ENCODE measurements at places on chromosomes 5 and 9.

DNA sequence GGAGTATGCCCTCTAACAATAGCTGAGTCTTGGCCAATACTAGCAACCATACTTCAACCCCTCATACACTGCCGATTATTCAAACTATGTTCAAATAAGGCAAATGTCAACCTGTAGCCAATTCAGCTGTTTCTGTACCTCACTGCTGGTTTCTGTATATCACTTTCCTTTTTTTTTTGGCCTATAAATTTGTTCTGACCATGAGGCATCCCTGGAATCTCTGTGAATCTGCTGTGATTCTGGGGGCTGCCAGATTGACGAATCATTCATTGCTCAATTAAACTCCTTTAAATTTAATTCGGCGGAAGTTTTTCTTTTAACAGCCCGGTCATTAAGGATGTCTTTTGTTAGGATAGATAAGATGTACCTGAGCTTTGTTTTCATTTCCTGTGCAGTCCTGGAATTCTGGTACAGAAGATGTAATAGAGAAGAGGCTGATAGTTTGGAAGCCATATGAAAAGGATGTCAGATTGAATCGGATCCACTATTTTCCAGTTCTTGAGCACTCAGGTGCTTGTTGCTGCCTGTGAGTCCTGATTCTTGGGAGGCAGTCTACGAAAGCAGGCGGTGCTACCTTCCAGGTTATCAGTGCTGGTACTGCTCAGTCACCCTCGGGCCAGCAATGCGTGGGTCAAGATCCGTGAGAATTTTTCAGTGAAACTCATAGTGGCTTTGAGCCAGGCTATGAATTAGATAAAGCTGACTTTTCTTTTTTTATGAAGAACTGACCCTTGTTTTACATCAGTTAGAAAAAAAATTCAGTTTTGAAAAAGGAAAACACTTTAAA, 106.2 kb upstream of the TUT7 start:
- peak; percentile 35 for DNase-seq

- DNase-seq = no peak
Observed at GRCh38 chr5:37664551-37664950, 175.3 kb downstream of the GDNF start.

- no peak for DNase-seq
Observed at GRCh38 chr5:152477536-152477935, 72.5 kb upstream of the NMUR2 start.

DNA sequence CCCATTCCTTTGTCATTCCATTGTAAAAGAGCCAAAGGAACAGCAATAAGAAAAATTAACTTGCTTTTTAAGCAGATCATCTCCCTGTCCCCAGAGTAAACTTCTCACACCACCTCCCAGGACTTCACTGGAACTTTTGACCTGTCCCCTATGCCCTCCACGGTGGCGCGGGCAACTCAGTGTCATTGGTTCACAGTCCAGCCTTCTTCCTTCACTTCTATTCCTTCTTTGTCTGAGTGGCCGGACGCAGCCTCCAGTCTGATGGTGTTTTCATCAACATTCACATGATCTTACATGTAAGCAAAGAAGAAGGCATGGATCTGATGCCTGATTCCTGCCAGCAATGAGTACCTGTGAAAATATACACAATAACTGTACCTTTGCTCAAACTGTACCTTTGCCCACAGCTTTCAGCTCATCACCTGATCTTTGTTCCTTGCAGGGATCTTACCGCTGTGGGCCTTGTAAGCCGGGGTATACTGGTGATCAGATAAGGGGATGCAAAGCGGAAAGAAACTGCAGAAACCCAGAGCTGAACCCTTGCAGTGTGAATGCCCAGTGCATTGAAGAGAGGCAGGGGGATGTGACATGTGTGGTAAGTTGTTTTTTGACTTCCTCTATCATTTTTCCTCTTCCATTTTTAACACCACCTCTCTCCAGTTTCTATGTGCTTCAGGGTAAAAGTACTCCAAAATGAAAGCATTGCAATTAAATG, 32.5 kb downstream of the THBS4 start:
- no peak for DNase-seq

DNA sequence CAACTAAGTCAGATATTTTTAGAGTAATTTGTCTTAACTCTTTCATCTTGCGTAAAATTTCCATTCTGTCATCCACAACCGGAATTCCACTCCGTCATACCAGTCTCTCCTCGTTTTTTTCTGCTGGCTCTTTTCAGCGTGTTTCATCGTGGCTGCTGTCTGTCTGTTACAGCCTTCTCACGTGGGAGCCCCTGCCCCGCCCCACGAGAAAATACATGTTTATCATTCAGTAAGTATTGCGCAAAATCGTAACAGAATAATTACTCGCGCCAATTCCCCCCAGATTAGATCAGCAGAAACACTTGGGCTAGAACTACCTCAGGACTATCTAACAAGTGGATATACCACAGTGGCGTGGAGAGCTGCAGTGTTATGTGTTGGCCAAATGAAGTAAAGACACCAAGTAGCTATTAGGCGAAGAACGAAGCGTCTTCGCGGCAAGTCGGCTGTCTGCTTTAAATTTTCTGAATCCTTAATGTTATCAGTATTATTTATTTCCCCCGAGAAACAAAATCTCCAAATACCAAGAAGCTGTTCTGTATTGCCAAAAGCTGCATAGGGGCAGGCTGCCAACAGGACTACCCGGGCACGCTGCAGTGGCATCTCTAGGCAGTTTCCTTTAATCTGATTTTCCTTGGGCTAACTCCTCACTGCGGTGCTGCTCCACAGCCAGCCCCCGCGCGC, 566 bp upstream of the FOCAD start:
- peak; percentile 97 for DNase-seq

- peak; percentile 72 for DNase-seq
Observed at GRCh38 chr5:84688566-84688965, 303.9 kb upstream of the EDIL3 start.

- no peak for DNase-seq
Observed at GRCh38 chr5:82019342-82020138, 47.7 kb downstream of the ATG10 start.

GRCh38 chr9:132485393-132485792, 75.4 kb downstream of the CFAP77 start:
- DNase-seq = no peak

DNA sequence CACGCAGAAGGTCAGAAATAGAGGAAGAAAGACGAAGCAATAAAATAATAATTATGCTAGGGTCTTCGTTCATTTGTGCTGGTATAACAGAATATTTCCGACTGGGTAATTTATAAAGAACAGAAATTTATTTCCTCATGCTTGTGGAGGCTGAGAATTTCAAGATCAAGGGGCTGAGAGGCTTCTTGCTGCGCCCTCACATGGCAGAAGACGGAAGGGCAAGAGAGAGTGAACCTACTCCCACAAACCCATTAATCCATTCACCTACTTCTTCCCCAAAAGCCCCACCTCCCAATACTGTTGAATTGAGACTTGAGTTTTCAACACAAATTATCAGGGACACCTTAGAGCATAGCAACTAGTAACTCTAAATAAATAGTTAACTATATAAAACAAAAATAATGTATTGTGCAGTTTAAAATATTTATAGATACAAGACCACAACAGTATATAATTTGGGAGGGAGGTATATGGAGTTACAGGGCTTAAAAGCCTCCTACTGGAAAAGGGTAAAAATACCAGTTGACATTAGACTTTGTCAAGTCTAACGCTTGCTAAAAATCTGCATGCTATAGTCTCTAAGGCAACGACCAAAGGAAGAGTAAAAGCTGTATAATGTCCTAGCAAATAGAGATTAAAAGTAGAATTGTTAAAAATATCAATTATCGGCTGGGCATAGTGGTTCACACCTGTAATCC, 40.3 kb upstream of the NAA35 start:
- DNase-seq = peak; percentile 50

DNA sequence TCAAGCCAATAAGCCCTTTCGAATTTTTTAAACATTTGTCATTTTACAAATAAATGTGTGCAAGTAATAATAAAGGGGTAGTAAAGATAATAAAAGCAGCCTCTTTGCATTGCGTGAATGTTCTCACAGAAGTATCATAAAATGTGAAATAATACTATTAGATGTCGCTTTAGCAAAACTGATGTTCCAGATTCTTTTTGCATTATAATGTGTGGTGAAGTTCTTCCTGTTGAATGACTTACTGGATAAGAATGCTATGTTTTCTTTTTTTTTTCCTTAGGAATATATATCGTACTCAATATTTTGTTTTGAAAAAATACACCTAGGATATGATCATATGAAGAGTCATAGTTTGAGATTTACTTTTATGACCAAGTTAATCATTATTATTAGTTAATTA, 85.2 kb upstream of the CDH12 start:
- no peak for DNase-seq

GRCh38 chr9:127166651-127167524, 44.5 kb upstream of the ANGPTL2 start:
- DNase-seq = no peak

GRCh38 chr5:132313961-132314432, 19.8 kb downstream of the SLC22A4 start:
- no peak for DNase-seq

DNA sequence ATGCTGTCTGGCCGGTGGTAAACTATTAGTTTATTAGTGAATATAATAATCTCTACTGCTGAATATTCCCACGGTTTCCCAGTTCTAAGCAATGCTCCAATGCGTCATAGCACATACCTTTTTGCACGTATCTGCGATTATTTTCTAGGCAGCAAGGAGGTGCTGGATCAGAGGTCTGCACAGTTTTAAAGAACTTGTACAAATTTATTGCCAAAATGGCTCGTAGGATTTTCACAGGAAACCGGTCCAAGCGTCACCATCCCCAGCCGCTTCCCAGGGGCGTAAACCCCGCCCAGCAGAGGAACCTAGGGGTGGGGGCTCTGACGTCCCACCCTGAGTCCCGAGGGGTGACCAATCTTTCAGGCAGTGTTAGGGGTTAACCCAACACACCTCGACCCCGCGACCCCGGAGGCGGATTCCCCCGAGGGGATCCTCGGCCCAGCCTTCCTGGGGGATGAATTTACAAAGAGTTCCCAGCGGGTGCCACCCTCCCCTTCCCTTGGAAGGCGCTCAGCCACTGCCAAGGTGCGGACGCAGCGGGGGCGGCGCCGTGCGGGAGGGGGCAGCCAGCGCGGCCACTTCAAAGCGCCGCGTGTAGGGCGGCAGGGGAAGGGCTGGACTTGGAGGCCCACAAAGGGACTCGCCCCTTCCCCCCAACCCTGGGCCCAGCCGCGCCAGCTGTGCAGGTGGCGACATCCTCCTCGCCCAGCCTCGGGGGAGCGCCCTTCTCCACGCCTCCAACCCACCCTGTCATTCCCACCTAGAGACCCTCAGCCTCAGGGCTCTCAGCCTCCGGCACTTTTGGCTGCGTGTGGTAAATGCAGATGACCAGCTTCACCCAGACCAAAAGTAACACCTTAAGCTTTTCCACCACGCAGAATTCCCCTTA, 43.5 kb upstream of the TCF7 start:
- peak; percentile 56 for DNase-seq

GRCh38 chr9:4750023-4750673, 9.1 kb upstream of the AK3 start:
- DNase-seq = peak; percentile 75

GRCh38 chr5:104016646-104017045, 454.1 kb upstream of the NUDT12 start:
- DNase-seq = peak; percentile 47

DNA sequence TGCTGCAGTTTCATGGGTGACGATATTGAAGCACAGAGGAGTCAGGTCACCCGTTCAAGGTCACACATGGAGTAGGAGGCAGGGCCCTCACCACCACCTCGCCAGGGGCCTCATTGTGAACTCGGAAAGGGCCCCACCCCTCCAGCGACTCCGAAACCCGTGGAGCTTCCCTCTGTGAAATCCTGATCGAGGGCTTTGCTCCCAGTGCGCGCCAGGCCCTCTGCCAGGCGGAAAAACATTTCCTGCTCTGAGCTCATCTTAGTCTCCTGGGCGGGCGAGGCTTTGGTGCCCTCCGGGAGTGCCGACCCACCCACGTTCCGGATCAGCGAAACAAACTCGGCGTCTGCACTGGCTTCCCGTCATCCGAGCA, 75.0 kb upstream of the FCN1 start:
- DNase-seq = no peak

GRCh38 chr5:91174396-91174795, 208.7 kb downstream of the ARRDC3 start:
- no peak for DNase-seq

GRCh38 chr9:110116543-110116885, 91.4 kb downstream of the C9orf152 start:
- DNase-seq = peak; percentile 96

DNA sequence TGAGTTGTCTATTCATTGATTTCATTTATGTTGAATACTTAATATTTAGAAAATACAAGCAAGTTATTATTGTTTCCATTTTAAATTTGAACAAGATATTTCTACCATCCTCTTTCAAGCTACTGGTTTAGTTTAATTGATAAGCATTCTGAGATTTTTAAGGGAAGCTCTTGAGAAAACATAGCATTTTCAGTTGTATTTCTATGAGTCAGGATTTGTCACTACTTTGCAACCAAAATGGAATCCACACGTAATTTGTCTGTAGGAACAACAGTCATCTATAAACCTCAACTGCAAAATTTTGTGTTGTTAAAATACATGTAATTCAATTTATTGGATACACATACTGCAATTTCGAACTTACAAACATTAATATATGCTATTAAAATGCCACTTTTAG, 74.0 kb downstream of the PRR16 start:
- DNase-seq = peak; percentile 27

GRCh38 chr9:113956901-113957300, 80.8 kb downstream of the ZNF618 start:
- DNase-seq = no peak

- no peak for DNase-seq
Observed at GRCh38 chr9:4277531-4277991, 22.3 kb downstream of the GLIS3 start.

DNA sequence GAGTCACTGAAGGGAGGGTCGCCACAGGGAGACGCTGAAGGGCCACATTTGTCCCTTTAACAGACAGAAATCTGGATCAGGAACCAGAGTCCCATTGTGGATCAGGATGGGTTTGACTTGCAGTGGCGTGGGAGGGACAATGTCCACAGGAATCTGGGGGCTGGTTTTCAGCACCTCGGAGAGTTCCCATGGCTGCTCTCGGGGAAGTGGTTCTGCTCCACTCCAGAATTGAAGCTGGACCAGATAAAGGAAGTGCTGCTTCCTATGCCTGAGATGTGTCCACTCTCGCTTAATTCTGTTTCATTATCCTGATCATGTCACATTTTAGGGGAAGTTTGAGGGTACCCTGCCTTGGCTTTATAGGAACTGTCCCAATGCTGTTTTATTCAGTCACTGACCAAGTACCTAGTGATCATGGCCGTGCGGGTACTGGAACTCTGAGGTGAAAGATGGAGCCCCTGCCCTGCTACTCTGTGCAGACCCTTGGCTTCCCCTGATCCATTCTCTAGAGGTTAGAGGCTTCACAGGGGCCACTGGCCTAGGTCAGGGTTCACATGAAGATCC, 28.7 kb downstream of the ENHO start:
- peak; percentile 57 for DNase-seq

All from amniotic epithelial cell (primary cell).